ENCODE measurements at places on chromosomes 6 and 20.

DNA sequence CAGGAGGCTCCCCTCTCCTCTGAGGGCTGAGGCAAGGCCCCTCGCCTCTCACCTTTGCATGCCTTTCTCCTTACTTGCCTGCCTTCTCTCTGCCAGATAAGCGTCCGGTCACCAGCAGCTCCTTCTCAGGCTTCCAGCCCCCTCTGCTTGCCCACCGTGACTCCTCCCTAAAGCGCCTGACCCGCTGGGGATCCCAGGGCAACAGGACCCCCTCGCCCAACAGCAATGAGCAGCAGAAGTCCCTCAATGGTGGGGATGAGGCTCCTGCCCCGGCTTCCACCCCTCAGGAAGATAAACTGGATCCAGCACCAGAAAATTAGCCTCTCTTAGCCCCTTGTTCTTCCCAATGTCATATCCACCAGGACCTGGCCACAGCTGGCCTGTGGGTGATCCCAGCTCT is 21.3 kb upstream of the PPARD start:
- DNase-seq: no peak

- DNase-seq: no peak
Observed at GRCh38 chr20:38751360-38751976, 3.2 kb downstream of the ACTR5 start.

DNA sequence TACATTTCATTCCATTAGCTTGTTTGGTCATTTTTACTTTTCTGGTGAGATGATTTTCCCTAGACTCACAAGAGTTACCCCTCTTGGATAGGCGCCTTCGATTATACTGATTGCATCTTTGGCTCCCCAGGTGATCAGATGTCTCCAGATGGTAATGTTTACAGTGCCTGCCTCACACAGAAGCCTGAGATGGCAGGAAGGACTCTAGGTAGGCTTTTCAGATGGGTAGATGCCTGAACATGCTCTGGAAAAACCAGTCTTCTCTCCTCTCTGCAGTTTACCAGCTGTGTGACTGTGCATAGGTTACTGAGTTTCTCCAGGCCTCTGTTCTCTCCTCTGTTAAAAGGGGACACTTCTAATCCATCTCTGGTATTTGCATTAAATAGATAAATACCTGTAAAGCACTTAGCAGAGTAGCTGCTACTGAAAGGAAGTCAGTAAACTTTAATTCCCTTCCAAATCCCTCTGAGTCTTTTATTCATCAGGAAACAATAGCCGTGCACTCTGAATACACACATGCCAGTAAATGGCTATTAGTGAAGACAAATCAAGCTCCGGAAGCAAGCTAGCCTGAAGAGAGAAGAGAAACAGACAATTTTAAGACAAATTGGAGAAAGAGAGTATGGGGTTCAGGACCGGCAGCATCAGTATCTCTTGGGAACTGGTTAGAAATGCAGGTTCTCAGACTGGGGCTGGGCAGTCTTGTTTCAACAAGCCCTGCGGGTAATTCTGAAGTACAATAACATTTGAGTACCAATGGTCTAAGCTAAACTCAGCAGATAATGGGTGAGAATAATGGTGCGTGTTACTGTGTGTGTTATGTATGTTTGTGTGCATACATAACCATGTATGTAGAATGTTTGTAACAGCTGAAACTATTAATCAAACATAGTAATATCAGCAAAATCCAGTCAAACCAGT is 139.4 kb downstream of the UST start:
- no peak for DNase-seq

DNA sequence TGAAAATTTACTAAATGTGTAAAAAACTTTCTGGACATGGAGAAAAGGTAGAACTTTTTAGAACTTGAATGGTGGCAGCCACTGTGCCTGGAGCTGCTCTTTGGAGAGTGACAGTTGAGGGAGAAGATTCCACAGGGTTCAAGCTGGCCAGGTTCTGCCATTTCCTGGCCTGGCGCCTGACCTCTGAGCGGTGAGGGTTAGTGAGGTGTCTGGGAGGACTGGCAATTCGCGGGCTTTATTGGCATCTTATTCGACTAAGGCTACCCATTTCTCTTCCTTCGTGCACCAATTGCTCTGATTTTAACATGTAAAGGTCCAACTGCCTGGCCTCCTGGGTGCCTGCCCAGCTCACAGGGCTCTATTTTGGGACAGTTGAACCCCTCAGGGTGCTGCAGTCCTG is 2.4 kb downstream of the SNAI1 start:
- no peak for DNase-seq

GRCh38 chr20:12030470-12030869 is 112.8 kb downstream of the BTBD3 start:
- no peak for DNase-seq

- DNase-seq: no peak
Observed at GRCh38 chr6:152094276-152094675, 286.8 kb downstream of the ESR1 start.

DNA sequence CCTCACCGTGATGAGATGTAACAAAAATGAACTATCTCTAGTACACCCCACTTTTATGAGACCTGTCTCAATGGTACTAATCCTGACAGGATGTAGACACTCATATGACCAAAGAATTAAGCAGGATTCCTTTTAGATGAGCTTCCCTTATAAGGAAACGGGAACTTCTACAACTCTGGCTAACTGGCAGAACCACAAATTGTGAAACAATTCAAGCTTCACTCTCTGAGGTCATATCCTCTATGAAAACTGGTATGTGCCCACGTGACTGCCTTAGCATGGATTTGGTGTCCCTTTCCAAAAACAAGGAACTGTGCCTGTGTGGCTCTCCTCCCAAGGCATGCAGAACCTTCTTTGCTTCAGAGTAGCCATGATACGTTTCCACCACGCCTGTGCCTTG is 14.1 kb upstream of the CPNE5 start:
- no peak for DNase-seq

DNA sequence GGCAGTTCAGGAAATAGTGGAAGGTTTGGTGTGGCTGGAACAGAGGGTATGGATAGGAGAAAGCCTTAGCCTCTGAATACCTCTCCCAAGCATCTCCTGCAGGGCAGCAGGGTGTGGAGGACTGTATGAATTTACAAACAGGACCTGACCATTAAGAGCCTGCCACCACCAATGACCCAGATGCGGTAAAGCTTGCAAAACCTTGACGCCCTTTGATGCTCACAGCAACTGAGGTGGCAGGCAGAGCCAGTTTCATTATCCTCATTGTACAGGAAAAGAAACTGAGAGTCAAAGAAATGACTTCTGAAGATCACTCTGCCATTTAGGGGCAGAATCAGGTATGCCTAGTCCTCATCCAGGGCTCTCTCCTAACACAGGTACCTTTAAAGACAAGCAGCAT is 2.4 kb downstream of the HM13 start:
- no peak for DNase-seq

All from activated naive CD4-positive, alpha-beta T cell (primary cell).